ENCODE measurements at places on chromosomes 11 and 22.

DNA sequence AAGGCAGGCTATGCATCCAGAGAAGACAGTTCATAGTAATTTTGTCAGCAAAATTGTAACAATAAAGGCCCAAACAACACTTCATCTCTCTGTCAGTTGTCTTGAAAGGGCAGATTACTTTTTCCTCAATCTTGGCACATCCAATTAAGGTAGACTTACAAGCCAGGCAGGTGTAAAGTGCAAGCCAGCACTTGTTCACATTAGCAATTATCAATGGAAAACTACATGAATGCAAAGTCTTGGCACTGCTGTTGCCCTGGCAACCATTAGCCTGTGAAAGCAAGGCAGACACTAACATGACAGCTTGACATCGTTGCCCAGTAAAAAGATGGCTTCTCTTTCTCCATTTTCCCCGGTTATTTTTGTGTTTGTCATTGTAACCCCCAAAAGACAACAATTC, 677.2 kb upstream of the TENM4 start:
- DNase-seq: no peak

DNA sequence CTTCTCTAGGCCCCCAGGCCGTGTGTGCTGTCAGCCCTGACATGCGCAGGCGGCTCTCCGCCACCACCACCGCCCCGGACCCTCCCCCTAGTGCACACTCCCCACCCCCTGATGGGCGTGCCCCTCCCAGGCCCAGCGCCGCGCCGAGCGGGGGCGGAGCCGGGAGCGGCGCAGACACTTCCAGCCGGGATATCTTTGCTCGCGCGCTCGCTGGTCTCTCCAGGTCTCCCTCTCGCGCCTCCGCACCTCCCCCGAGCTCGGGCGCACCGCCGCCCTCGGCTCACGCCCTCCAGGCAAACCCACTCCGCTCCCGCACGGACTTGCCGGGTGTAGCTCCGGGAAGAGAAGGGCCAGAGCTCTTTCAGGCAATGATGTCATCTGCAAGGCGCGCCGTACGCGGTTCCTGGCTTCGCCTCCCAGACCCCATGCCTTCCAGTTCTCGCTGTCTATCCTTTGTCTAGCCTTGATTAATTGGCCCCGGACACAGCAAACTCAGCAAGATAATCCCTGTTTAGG, at the start of gene SCN3B:
SCN3B (minus strand) TSS at position 59 of the 516 bp plus-strand sequence. CDS start 823 bp downstream, outside the sequence.
- no peak for DNase-seq

GRCh38 chr22:23289851-23290724, 109.8 kb downstream of the BCR start:
- DNase-seq: peak; percentile 28

DNA sequence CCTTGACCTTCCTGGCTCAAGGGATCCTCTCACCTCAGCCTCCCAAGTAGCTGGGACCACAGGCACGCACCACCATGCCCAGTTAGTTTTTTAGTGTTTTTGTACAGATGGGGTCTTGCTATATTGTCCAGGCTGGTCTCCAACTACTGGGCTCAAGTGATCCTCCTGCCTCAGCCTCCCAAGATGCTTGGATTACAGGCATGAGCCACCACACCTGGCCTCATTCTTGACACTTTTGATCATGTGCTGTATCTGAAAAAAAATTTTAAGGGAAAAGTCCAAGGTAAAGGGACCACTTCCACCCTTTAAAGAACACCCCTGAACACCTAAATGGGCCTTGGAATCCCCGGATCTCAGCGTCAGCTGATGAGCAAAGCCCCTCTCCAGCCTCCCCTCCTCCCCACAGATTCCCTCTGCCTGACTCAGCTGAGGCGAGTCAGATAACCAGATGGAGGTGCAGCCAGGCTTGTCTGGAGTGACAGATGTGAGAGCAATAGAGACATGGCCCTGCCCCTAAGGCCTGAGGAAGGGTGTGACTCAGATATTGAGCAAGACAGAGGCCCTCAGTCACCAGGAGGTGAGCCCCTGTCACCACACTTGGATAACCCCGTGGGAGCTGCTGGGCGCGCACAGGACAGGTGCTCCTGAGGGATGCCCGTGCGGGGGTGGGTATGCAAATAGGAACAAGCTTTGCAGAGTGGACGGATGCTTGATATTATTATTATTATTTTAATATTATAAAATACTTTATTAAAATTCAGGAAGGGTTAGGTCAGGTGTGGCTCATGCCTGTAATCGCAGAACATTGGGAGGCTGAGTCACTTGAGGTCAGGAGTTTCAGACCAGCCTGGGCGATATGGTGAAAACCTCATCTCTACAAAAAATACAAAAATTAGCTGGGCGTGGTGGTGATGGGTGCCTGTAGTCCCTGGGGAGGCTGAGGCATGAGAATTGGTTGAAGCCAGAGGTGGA, 5.0 kb upstream of the CCDC88B start:
- DNase-seq: no peak

- DNase-seq: no peak
Measured at GRCh38 chr11:15148169-15148568, 33.4 kb downstream of the INSC start.

GRCh38 chr11:72483412-72484186, 49.3 kb upstream of the CLPB start:
- DNase-seq: no peak

GRCh38 chr11:65135633-65136145, 1.4 kb upstream of the SYVN1 start:
- DNase-seq: no peak

DNA sequence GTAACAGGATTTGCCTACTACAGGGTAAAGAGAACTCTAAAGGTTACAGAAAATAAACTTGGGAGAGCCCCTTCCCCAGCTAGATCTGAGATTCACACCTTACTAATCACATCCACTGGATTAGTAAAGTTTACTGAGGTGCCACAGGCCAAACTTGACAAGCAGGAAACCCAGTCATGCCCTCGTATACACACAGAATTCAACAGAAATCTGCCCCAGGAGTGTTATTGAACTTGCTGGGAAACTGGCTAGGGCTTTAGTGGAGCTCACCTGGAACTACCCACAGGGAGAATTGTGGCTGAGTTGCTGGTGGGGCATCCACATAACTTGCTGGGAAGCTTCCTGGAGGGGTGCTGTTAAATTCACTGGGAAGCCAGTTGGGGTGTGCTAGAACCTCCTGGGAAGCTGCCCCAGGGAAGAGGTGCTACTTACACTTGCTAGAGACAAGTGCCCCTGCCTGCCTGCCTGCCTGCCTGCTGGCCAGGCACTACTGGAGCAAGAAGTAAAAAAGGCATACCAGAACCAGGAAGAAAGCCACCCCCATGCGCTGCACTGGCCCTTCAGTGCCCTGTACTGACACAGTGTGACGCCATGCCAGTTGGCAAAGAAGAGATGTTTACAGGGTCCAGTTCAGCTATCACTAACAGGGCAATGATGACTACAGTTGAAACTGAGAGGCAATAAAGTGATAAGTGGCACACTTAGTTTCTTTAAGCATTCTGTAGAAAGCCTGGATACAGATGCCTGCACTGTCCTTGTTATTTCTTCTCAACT, 106.5 kb downstream of the ALX4 start:
- DNase-seq: no peak

DNA sequence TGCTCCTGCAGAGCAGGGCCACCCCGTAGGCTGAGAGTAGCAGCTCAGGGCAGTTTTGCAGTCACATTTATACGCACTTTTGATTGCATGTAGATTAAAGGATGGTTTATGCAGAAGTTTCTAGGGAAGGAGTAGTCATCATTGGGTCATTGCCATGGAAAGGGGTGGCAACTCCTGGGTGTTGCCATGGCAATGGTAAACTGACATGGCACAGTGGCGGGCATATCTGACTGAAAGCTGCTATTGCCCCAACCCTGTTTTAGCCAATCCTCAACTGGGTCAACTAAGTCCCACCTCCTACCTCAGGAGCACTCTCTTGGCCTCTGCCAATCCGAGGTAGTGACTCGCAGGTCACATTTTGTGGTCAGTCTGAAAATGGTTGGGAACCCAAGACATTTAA, 2.4 kb upstream of the ARSA start:
- no peak for DNase-seq

DNA sequence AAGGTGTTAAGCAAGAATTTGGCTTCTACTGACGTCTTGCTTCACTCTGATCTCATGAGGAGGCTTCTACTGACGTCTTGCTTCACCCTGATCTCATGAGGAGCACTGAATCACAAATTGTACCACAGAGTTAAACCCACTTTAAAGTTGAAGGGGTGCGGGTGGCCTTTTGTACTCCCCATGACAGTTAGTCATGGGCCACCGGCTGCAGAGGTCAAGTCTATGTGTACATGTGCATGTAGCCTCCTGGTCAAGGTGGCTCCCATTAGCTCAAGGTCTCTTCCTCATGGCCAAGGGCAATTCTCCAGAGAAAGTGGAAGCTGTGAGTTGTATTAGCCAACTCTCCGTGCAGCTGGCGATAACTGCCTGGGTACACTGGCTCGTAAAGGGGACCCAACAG, 23.1 kb upstream of the FZD4 start:
- no peak for DNase-seq

DNA sequence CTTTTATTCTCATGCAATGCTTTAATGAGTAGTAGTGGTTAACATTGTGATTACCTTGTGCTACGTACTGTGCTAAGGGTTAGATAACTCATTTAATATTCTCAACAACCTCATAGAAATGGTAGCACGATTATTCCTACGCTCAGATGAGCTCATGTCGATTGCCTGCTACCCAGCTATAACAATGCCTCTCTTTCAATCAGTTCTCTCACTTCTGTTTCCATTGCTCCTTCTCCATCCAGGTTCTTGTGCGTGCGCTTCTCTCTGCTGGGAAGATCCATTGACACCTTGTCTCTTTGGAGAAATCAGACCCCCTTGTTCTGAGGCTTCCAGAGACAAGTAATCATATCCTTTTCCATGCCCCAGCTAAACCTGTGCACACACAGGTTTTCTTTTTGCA, 120.8 kb downstream of the NECTIN1 start:
- DNase-seq: no peak

- DNase-seq: no peak
Measured at GRCh38 chr11:34600339-34601084, 20.4 kb upstream of the EHF start.

GRCh38 chr11:67584205-67584880, 731 bp downstream of the GSTP1 start:
- DNase-seq: no peak

GRCh38 chr22:39024519-39025308, 3.8 kb downstream of the APOBEC3D start:
- no peak for DNase-seq

GRCh38 chr22:39748877-39749276, 144.7 kb downstream of the ENTHD1 start:
- DNase-seq: no peak

DNA sequence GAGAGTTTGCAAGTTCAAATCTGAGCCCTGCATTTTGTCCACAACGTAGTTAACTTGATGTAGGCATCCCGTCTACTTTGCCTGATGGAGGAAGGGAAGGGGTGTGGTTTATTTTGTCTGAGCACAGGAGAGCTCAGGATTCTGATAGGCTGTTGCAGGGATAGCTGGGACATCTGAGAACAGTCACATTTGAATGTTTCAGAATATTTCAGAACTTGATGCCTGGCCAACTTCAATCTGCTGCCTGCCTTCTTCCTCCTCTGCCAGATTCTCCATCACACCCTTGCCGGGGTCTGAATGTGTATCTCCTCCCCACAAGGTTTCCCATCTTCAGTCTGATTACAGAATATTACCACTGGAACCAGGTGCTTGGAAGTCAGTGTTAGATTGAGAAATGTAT, 51.6 kb downstream of the NTM start:
- DNase-seq: no peak

DNA sequence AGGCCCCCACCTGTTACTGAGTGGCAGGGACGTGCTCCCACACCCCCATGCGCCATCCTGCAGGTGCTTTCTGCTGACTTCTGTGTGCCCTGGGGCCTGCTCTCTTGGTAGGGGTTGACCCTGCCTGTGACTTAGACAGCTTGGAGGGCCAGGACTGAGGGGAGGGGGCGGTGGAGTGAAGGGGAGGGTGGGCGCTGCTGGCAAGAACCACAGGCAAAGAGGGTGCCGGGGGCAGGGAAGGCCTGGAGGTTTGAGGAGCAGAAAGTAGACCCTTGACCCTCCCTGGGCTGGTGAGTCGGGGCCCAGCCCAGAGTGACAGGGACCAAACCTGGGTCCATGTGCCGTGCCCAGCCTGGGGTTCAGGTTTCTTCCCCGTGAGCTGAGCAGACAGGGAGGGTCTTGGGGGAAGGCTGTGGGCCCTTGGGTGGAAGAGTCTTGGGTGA, 17.8 kb downstream of the KCNQ1 start:
- no peak for DNase-seq

DNA sequence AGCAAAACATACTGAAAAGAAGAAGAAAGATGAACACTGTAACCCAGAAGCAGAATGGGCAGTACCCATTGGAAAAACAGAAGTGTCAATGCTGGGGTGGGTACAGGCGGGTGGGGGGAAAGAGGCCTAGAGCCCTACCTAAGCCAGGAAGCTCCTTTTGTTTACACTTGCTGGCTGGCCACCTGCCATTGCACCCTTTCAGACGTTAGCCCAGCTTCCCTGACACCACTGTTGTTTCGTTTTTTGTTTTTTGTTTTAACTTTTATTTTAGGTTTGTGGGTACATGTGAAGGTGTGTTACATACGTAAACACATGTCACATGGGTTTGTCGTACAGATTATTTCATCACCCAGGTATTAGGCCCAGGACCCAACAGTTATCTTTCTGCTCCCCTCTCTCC, 55.4 kb downstream of the PLEKHA7 start:
- no peak for DNase-seq

GRCh38 chr11:86981777-86982540, 26.8 kb upstream of the FZD4 start:
- no peak for DNase-seq

DNA sequence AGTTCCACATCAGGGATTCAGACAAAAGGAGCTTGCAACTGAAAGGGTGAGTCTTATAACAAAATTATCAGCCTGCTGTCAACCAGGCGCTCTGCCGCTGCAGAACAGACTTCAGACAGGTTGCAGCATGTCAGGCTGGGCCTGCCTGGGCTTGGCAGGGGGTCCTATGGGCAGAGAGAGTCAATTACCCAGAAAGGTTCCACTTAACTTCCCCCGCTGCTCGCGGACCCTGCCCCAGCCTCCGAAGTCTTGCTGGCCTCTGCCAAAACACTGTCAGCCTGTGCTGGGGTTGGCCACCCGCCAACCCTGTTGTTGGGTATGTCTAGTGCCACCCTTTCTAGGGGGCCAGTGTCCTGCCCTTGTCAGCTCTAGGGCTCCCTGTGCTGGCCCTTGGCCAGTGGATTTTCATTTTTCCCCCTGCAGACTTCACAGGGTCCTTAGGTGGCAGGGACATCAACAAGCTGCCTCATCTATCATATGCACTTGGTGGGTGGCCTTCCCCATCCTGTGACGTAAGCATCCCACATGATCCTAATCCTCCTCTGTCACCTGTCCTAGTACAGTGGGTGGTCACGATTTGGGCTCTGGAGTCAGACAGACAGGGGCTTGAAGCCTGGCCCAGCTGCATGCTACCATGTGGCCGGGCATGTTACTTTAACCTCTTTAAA, 166.5 kb upstream of the CADM1 start:
- DNase-seq: no peak

Measured in effector memory CD4-positive, alpha-beta T cell (primary cell).